NCI-H2227 treated with DMSO at 0.1 percent for 48 hours (cell line): ENCODE measurements at places on chromosomes 16 and 17.
A peak's percentile ranks its signal among the peaks of the same experiment; 100 is the strongest.

GRCh38 chr17:54237911-54238515 lies 415.3 kb downstream of the KIF2B start:
- DNase-seq = no peak

GRCh38 chr17:70618641-70619040 lies 449.3 kb downstream of the KCNJ2 start:
- DNase-seq = no peak

GRCh38 chr17:36142806-36143205 lies 33.6 kb downstream of the TBC1D3B start:
- no peak for DNase-seq

DNA sequence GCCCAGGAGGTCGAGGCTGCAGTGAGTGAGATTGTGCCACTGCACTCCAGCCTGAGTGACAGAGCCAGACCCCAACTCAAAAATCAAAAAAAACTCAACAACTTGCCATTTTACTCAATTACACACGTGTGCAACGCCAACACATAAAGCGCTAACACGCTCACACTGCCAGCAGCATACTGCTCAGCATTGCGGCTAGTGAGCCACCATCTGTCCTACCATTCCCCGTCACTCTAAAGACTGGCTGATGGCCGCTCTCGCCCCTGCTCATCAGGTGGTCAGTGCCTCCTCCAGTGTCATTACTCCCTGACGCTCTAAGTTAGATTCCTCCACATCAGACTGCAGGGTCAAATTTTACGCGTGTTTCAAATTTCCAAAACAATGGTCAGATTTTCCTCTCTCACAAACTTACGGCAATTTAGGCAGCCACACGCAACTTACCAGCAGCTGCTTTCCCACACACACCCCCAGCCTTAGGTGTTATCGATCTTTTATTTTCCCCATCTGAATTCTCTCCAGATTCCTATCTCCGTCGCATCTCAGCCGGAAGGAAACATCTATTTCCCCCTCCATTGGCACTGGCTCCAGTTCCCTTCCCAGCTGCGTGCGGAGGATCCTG lies 240.8 kb downstream of the C16orf95 start:
- no peak for DNase-seq

GRCh38 chr16:2963723-2964474 lies at the start of gene KREMEN2:
KREMEN2 (plus strand) TSS chr16:2964275; CDS start chr16:2964521, 246 bp downstream.
- DNase-seq = peak; percentile 77

GRCh38 chr17:57045868-57046704 lies 39.0 kb upstream of the AKAP1 start:
- no peak for DNase-seq

- no peak for DNase-seq
Measured at GRCh38 chr16:58493756-58494431, 6.0 kb upstream of the NDRG4 start.

- DNase-seq = no peak
Measured at GRCh38 chr16:57961538-57961937, 9.4 kb downstream of the CNGB1 start.

GRCh38 chr16:78768718-78769117 lies 669.3 kb downstream of the WWOX start:
- no peak for DNase-seq

DNA sequence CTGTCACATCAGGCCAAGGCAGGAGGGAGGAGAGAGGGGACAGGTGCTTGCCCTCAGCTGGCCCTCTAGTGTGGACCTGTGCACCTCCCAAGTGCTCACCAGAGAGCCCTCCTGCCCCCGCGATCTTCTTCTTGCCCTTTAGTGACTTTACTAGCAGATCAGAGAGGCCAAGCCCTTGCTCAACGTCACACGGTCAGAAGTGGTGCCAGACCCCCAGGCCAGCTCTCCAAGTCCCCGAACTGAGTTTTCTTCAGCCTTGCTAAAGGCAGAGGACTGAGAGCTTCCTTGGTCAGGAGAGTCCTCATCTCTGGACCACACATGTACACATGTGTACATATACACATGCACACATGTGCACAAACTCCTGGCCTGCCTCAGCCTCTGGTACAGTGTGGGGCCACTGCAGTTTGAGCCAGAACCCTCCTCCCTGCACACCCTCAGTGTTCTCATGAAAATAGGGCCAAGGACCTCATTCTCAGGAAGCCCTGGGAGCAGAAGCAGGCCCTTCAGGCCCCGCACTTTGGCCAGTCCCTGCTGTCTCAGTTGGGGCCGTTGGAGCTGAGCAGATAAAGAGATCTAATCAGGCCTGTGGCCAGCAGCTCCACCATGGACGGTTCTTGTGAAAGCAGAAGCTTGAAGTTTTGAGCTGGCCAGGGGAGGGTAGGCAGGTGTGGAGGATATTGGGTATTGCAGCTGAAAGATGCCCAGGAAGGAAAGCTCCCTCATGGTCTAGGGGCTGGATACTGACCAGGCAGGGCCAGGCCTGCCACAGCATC lies 7.4 kb upstream of the EPX start:
- no peak for DNase-seq

- DNase-seq = no peak
Measured at GRCh38 chr16:77928096-77928495, 94.3 kb upstream of the CLEC3A start.

- no peak for DNase-seq
Measured at GRCh38 chr16:76265434-76266045, 11.7 kb upstream of the CNTNAP4 start.

- peak; percentile 55 for DNase-seq
Measured at GRCh38 chr16:79509211-79509631, 91.3 kb downstream of the MAF start.

DNA sequence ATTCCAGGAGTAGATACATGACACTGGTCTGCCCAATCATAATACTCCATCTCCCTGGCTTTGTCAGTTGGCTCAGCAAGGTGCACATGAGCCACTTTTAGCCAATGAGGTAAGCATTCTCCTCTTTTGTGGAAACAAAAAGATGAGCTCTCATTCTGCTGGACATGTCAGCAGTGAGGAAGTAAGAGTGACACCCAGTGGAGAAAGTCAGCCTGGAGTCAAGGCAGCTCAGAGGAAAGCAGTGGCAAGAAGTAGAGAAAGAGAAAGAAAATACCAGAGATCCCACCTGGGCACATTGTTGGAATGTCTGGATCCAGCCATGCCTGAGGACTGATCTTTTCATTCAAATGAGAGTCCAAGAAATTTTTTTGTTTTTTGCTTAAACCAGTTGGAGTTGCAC lies 496.9 kb upstream of the C16orf82 start:
- DNase-seq = no peak

- peak; percentile 24 for DNase-seq
Measured at GRCh38 chr17:41655611-41656111, 31.3 kb upstream of the KRT17 start.

DNA sequence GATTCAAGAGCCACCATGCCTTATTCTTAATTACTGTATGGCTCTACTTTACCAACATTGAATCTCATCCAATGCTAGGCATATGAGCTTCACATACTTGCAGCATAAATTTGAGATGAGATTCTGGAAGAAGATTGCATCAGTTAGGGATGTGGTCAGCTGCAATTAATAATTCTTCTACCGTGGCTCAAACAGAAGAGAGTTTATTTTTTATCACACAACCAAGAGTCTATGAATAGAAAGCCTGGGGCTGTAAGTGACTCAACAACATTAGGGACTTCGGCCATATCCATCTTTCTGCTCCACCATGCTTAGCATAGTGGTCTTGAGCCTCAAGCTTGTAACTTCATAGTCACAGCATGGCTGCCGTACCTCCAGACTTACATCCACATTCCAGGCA lies 179.4 kb upstream of the IRX6 start:
- no peak for DNase-seq

DNA sequence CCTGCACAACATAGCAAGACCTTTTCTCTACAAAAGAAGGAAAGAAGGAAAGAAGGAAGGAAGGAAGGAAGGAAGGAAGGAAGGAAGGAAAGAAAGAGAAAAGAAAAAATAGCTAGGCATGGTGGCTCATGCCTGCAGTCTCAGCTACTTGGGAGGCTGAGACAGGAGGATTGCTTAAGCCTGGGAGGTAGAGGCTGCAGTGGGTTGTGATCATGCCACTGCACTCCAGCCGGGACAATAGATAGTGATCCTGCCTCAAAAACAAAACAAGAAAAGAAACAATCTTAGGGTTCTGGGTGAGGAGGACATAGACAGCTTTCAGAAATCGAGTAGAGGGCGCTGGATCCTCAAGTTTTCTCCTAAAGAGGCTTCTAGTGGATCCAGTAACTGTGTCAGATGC lies 59.7 kb upstream of the CLEC3A start:
- DNase-seq = no peak

DNA sequence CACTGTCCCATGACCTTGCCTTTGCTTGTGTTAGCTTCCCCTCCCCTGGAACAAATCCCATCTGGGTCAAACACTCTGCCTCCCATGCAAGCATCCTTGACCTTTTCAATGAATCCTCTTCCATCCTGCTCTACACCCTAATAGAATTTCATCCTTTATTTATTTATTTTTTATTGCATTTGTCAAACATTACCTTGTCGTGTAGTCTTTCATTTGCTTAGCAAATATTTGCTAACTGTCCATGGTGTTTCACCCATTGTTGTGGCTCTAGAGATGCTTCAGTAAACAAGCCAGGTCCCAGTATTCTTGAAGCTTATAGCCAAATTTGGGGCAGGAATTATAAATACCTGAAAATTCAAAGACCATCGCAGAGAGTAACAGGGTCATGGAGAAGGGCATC lies 51.0 kb upstream of the MRTFB start:
- DNase-seq = no peak

DNA sequence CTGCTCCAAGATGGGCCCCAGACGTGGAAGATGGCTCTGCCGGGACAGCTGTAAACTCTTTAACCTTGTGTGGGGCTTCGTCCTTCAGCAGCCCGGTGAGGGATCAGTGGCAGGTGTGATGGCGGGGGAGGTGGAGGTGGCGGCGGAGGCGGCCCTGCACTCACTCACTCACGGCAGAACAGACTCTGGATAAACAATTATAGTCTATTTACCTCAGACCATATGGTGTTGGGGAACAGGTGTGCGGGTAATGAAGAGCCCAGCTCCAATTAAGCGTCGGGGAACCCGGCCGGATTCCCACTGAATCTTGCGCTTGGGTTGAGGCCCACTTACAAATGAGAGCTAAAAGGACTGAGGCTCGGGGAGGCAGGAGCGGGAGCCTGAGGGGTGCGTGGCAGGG lies 104.3 kb upstream of the SDK2 start:
- DNase-seq = no peak

DNA sequence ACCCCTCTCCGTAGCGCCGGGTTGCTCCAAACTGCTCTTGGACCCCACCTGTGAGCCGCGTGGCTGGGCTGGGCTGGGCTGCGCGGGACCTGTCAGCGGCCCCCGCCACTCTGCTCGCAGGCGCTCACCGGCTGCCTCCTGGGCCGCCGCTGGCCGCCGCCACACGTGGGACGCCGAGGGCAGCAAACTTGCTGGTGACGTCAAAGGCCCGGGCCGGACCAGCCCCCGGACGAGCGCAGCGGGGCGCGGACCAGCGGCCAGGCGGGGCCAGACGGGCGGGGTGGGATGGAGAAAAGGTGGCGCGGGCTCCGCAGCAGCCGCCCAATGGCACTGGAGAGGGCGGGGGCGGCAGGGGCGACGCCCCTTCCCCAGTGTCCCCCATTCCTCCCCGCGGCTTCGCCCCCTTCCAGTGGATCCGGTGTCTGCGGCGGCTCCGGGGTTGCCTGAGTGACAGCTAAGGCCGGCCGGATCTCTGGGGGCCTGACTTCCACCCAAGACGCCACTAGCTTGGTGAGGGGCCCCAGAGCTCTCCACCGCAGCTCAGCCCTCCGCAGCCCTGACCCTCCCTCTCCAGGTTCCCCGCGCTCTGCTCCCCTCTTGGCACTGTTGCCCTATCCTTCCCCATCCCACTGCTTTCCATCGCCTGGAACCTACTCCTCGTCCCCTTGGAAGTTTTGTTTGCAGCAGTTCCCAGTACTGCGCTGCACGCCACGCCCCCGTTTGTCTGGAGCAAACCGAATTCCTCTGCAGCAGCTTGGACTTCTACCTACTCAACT lies at the start of gene HS3ST3A1:
Gene HS3ST3A1, minus strand, starts transcription at position 154 of the 776 bp plus-strand sequence. CDS start 800 bp downstream, outside the sequence.
- DNase-seq = no peak

- DNase-seq = no peak
Measured at GRCh38 chr16:88287219-88287618, 95.5 kb upstream of the ZNF469 start.

- no peak for DNase-seq
Measured at GRCh38 chr17:77831474-77832179, 126.9 kb upstream of the TNRC6C start.

DNA sequence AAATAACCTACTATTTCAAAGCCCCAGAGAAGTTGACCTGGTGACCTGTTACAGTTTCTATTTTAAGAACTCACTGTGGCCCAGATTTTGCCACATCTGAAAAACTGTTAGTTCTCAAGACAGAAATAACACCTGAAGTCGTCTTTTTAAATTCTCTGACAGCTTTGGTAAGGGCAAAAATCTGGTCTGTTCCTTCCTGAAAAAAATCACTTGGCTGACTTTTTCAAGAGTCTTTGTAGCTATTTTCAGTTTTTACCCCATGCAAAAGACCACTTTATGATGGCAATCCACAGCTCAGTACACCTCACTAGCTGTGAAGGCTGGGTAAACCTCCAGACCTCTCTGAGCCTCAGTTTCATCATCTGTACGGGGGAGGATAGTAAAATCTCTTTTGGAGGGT lies 60.7 kb upstream of the SREBF1 start:
- DNase-seq = no peak

DNA sequence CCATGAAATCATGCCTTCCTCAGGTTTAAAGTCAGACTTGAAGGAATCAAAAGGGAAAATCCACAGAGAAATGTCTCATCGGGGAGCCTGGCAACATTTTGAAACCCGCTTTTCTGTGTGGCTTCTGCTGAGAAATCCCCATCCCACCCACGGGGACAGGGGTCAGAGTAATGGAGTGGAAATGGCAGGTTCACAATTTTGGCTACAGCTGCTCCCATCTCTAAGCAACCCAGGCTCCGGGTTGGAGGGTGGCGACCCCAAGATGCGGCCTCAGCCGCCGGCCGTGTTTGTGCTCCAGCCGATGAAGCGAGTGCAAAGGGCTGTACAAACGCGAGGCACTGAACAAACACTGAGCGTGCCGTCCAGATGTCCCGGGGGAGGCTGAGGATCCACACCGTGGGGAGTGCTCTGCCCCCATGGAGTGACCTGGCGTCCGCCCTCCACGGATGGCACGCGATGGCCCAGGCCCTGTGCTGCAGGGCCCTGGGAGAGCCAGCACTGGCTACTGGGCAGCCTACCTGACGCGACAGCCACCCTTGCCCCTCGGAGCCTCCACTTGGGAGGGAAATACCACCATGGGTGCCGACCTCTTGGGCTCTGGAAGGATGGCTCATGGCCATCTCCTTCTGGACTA lies 22.2 kb downstream of the SLC43A2 start:
- no peak for DNase-seq

- no peak for DNase-seq
Measured at GRCh38 chr17:83008186-83008510, 71.3 kb upstream of the METRNL start.
